ENCODE measurements at places on chromosomes 12 and 14. TPM values are rescaled to one million over a fixed set of nuclear protein-coding genes. Genes with fewer than 3 reads are reported as not detected.

- no peak for DNase-seq
These were observed 20.1 kb upstream of the PLXNC1 start for GRCh38 chr12:94128280-94128679.

GRCh38 chr14:36450550-36450949 lies 69.5 kb downstream of the NKX2-1 start:
- DNase-seq, result no peak

GRCh38 chr14:24847568-24848095 lies 202.3 kb downstream of the STXBP6 start:
- DNase-seq, result no peak

CBX5 gene
- 97.5 TPM for total RNA-seq

GRCh38 chr12:111753144-111753881 lies 13.4 kb upstream of the ALDH2 start:
- DNase-seq, result peak; percentile 47

GRCh38 chr14:58656671-58657411 lies 19.1 kb downstream of the DACT1 start:
- DNase-seq, result no peak

CCDC60 gene
- not detected for total RNA-seq

DNA sequence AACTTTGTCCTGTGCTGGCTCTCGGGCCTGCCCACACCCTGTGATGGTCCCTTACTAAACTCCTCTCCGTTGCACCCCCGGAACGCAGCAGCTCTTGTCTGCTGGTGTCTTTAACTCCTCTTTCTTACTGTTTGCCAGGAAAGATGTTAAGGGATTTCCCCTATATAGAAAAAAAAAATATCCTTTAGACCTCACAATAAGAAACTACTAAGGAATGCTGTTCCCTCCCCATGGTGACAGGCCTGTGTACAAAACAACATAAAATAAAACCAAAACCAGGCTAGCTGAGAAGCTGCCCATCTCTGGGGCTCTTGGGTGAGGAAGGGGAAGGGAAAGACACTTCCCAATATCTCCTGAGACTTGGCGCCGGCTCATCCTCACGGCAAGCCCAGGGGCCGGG lies 95.4 kb downstream of the CHGA start:
- DNase-seq, result peak; percentile 29

RPS6KL1 gene
- total RNA-seq, result 17.7 TPM

CLEC4D gene
- not detected for total RNA-seq

CKAP4 gene
- total RNA-seq, result 105 TPM

HELB gene
- 4.5 TPM for total RNA-seq

DNA sequence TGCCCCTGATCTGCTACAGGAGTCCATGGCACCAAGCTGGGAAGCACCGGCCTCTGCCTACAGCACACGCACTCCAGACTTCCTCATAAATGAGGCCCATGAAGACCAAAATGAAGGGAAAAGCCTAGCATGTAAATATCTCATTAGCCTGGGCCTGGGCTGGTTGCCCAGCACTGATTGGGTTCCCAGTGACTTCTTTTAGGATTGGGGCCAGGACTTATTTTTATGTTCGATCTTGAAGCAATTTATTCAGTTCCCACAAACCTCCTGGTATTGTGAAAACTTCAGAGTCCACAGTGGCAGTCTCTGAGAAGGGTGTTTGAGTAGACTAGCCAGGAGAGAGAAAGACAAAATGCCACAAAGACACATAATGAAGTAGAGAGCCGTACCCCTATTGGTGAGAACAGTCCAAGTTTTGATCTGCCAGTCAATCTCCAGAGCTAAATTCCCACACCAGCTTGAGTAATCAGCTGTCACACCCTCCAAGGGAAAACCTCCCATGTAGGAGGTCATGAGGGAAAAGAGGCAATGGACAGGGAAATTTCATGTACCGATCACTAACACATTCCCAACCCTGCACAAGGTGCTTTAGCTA lies 78.2 kb downstream of the PHLDA1 start:
- DNase-seq, result peak; percentile 85

SPRYD3 gene
- 30.6 TPM for total RNA-seq

GRCh38 chr14:74682169-74682952 lies 30.5 kb downstream of the AREL1 start:
- no peak for DNase-seq

GRCh38 chr14:80669426-80669825 lies 272.1 kb downstream of the CEP128 start:
- no peak for DNase-seq

GRCh38 chr14:60721326-60722106 lies 2.6 kb downstream of the SIX4 start:
- no peak for DNase-seq

DNA sequence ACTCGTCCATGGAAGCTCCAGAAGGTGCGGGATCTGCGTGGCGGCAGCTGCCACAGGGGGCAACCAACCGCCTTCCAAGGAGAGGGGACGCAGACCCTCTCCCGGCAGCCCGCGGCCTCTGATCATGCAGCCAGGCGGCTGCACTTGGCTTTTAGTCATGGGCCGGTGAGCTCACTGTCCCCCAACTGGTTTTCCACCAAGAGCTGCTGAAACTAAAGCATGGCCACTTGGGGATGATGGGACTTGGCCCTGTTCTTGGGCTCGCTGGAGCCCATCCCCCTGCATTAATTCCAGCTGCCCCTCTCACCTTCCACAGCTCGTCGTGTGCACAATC lies 39.1 kb downstream of the CCDC85C start:
- DNase-seq, result no peak

- DNase-seq, result no peak
These were observed 23.7 kb downstream of the ATF1 start for GRCh38 chr12:50787618-50788017.

GRCh38 chr14:54211551-54212308 lies 185.1 kb upstream of the CDKN3 start:
- DNase-seq, result peak; percentile 92

GRCh38 chr12:51028813-51029150 lies 2.6 kb upstream of the SLC11A2 start:
- peak; percentile 83 for DNase-seq
